ENCODE measurements at places on chromosomes 4 and X. TPM values are rescaled to one million over a fixed set of nuclear protein-coding genes. Genes with fewer than 3 reads are reported as not detected.
A peak's percentile ranks its signal among the peaks of the same experiment; 100 is the strongest.

DNA sequence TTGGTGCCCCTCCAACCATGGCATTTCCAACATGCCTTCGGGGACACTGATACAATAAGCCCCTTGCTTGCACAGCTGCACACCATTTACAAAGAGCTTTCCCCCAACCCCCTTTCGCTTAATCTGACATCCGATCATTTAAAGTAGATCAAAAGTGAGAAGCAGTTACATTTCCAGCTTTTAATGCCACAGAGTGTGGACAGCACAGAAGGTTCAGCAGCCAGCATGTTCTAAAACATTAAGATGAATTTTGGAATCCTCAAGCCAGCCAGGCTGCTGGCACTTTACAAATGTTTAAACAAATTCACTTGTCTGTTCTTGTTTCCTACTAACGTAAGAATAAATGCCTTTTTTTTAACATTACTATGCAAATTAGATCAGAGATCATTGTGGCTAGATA lies 284.4 kb upstream of the LDB2 start:
- no peak overlapping the region for H3K4me3 ChIP-seq
- no peaks in the 10 kb centered on the region for H3K36me3 ChIP-seq

GATB gene
- 24.2 TPM for total RNA-seq

RLIM gene
- 19.9 TPM for total RNA-seq

NUDT11 gene
- 0.11 TPM for total RNA-seq

MXRA5 gene
- 0.04 TPM for total RNA-seq

GRCh38 chr4:75477201-75477600 lies 37.0 kb downstream of the RCHY1 start:
- no peak overlapping the region for H3K27ac ChIP-seq
- H3K4me3 ChIP-seq: no peak overlapping the region
- no peak for DNase-seq
- H3K36me3 ChIP-seq: peaks cover 31% of the 10 kb centered on the region
- no peaks in the 10 kb centered on the region for H3K27me3 ChIP-seq
- H3K4me1 ChIP-seq: no peaks in the 10 kb centered on the region

GRCh38 chrX:132822634-132823012 lies 135.8 kb downstream of the HS6ST2 start:
- no peaks in the 10 kb centered on the region for H3K36me3 ChIP-seq
- H3K4me1 ChIP-seq: no peaks in the 10 kb centered on the region
- H3K27ac ChIP-seq: no peak overlapping the region
- DNase-seq: no peak
- no peak overlapping the region for H3K4me3 ChIP-seq

DNA sequence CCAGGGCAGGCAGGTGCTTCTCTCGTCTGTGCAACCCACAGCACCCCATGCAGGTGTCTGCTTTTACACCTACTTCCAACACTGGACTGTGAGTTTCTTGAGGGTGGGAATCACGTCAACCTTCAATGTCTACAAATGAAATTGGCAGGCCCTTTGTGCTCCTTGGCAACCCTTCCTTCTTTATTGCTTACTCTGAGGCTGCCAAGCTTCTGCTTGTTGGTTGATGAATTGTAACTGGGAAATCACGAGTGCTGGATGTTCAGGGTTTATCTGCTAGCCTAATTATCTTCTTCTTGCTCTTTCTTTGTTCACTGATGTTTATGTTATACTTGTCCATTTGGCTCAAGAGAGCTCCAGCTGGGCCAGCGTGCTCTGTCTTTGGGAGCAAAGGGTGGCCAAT lies 2.5 kb upstream of the DGAT2L6 start:
- H3K36me3 ChIP-seq: no peaks in the 10 kb centered on the region
- DNase-seq: no peak
- no peak overlapping the region for H3K4me3 ChIP-seq
- no peaks in the 10 kb centered on the region for H3K27me3 ChIP-seq

GRCh38 chr4:142901166-142901662 lies 55.1 kb upstream of the INPP4B start:
- no peaks in the 10 kb centered on the region for H3K36me3 ChIP-seq
- no peak overlapping the region for H3K4me3 ChIP-seq
- H3K27me3 ChIP-seq: no peaks in the 10 kb centered on the region
- H3K27ac ChIP-seq: no peak overlapping the region

DNA sequence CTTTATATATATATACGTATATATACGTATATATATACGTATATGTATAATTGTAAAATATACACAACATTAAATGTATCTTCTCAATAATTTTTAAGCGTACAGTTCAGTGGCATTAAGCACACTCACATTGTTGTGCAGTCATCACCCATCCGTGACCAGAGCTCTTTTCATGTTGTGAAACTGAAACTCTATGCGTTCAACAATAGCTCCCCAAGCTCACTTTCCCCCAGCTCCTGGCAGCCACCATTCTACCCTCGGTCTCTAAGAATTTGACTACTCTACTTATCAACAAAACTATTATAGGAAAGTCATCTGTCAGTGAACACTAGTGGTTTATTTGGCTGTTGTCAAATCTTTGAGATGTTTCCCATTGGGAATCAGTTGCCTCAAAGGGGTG lies 621.8 kb upstream of the GALNT7 start:
- no peaks in the 10 kb centered on the region for H3K36me3 ChIP-seq
- DNase-seq: no peak
- H3K4me1 ChIP-seq: no peaks in the 10 kb centered on the region
- H3K27ac ChIP-seq: no peak overlapping the region
- no peak overlapping the region for H3K4me3 ChIP-seq

GRCh38 chr4:69707807-69708206 lies 52.6 kb downstream of the SULT1B1 start:
- no peak overlapping the region for H3K4me3 ChIP-seq
- no peaks in the 10 kb centered on the region for H3K27me3 ChIP-seq
- no peaks in the 10 kb centered on the region for H3K36me3 ChIP-seq
- H3K4me1 ChIP-seq: no peaks in the 10 kb centered on the region
- no peak for DNase-seq
- H3K27ac ChIP-seq: no peak overlapping the region

FGB gene
- 1.9 TPM for total RNA-seq

- no peaks in the 10 kb centered on the region for H3K27me3 ChIP-seq
- no peak overlapping the region for H3K4me3 ChIP-seq
- DNase-seq: no peak
- no peaks in the 10 kb centered on the region for H3K36me3 ChIP-seq
- H3K27ac ChIP-seq: no peak overlapping the region
Measured at GRCh38 chrX:134734466-134734952, 76.2 kb upstream of the PLAC1 start.

CRLF2 gene
- total RNA-seq: not detected

DNA sequence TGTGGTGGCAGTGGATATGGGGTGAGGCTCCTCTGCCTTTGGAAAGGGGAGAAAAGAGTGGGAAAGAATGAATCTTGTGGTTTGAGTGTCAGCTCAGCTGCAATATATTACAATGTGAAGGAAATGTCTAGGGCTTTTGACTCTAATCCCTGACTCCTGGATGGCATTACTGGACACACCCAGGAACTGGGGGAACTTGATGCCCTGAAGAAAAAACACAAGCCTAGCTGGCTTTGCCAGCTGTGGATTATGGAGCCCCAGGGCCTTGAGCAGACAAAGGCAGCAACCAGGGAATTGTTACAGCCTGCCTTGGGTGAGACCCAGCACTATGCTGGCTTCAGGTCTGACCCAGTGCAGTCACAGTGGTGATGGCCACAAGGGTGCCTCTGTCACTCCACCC lies 57.1 kb upstream of the CYSLTR1 start:
- DNase-seq: no peak
- H3K4me1 ChIP-seq: no peaks in the 10 kb centered on the region
- H3K4me3 ChIP-seq: no peak overlapping the region
- no peaks in the 10 kb centered on the region for H3K36me3 ChIP-seq

DNA sequence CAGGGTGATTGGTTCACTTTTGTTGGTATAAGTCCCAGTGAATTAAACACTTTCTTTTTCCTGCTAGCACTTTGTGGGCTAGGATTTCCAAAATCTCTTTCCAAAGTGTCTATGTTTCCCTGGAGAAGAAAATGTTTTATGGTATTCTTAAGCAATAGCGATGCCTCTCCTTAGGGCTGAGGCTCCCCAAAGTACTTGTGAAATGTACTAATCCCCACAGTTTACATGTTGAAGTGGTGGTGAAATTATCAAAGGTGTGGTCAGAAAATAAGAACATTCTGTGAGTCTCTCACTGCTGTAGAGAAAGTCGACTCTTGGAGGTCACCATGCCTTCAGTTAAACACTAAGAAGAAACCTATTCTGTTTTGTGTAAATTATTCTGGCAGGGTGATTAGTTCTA lies 51.5 kb upstream of the AMELX start:
- H3K4me1 ChIP-seq: no peaks in the 10 kb centered on the region
- H3K27me3 ChIP-seq: no peaks in the 10 kb centered on the region
- no peak overlapping the region for H3K4me3 ChIP-seq

CYLC1 gene
- not detected for total RNA-seq

- H3K27me3 ChIP-seq: peaks cover 12% of the 10 kb centered on the region
- no peak for DNase-seq
- no peaks in the 10 kb centered on the region for H3K4me1 ChIP-seq
- H3K27ac ChIP-seq: no peak overlapping the region
- no peaks in the 10 kb centered on the region for H3K36me3 ChIP-seq
Measured at GRCh38 chr4:139851639-139852038, 186.0 kb downstream of the MGST2 start.

BEND2 gene
- total RNA-seq: not detected

- no peaks in the 10 kb centered on the region for H3K36me3 ChIP-seq
- no peak overlapping the region for H3K27ac ChIP-seq
- no peak overlapping the region for H3K4me3 ChIP-seq
- no peak for DNase-seq
Measured at GRCh38 chr4:173448608-173449379, 49.9 kb upstream of the SCRG1 start.

XPNPEP2 gene
- not detected for total RNA-seq

- no peak overlapping the region for H3K27ac ChIP-seq
- no peaks in the 10 kb centered on the region for H3K4me1 ChIP-seq
- no peaks in the 10 kb centered on the region for H3K27me3 ChIP-seq
- no peaks in the 10 kb centered on the region for H3K36me3 ChIP-seq
Measured at GRCh38 chr4:97153042-97153441, 990.2 kb downstream of the STPG2 start.

GRCh38 chr4:1195891-1196401 lies 23.6 kb upstream of the SPON2 start:
- H3K36me3 ChIP-seq: no peaks in the 10 kb centered on the region
- no peak overlapping the region for H3K4me3 ChIP-seq
- H3K4me1 ChIP-seq: peaks cover 10% of the 10 kb centered on the region
- H3K27ac ChIP-seq: no peak overlapping the region

- peak within 1 kb of the TSS; percentile 86 for H3K4me3 ChIP-seq
- H3K27ac ChIP-seq: peak within 1 kb of the TSS; percentile 95
- DNase-seq: peak; percentile 94
- no peaks in the 10 kb centered on the region for H3K4me1 ChIP-seq
Measured at GRCh38 chrX:120603707-120604360, at the start of gene MCTS1. Gene MCTS1, plus strand, starts transcription at chrX:120604101. Its CDS starts 136 bp downstream, at chrX:120604237.

GRCh38 chrX:121763671-121764070 lies 716.3 kb downstream of the GLUD2 start:
- H3K36me3 ChIP-seq: no peaks in the 10 kb centered on the region
- no peaks in the 10 kb centered on the region for H3K4me1 ChIP-seq
- DNase-seq: no peak
- H3K27ac ChIP-seq: no peak overlapping the region
- no peak overlapping the region for H3K4me3 ChIP-seq

C4orf50 gene
- not detected for total RNA-seq
